ENCODE measurements at places on chromosomes 2 and 18.

DNA sequence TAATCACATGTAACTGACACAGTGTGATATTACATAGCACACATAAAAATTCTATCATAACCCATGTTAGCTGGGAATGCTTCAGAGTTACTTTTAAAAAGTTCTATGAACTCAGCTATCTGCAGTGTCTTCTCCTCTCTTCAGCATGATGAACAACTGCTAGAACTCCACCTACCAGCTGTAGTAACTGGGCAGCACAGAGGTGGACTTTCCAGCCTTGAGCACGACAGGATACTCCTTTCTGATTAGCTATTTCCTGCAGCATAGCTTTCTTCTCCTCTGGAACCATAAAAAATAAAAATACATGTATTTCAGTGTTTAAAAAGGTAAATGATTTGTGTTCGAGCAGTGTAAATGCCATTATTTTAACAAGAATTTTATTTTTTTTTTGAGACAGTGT is 59.5 kb upstream of the AMMECR1L start:
- no peak for DNase-seq

DNA sequence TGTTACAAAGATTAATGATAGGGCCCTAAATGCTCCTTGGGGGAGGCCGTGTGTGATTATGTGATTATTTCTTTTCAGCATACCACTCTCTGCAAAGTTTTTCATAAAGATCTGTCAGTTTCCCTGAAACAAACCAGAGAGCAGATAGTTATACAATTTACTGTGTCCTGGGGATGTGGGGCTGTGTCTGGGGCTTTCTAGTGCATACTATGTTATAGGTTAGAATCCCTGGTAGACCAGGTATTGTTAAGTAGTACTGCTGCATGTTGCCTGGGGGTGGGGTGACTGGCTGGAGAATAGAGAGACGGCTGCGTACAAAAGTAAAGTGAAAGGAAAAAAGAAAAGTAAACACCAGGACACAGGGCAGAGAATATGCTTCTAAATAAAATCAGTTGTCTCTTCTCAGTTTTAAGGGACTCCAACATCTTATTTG is 3.3 kb upstream of the CCBE1 start:
- DNase-seq = no peak

DNA sequence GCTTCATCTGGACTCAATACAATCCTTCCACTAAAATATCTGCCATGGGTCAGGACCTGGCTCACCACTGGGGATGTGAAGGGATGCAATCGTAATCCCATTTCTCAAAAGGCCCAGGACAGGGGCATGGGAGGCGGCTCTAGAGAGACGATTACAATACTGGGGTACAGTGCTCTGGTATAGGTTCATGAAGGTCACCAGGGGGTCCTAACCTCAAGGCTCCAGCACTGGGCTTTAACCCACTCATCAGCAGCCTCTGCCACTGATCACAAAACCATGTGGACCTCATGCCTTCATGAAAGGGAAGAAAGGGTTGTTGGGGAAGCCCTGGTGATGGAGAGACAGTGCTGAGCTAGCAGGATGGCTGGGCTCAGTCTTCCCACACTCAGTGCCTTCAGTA is 48.8 kb downstream of the ADD2 start:
- no peak for DNase-seq

GRCh38 chr2:176146101-176146500 is 5.2 kb upstream of the HOXD4 start:
- no peak for DNase-seq

DNA sequence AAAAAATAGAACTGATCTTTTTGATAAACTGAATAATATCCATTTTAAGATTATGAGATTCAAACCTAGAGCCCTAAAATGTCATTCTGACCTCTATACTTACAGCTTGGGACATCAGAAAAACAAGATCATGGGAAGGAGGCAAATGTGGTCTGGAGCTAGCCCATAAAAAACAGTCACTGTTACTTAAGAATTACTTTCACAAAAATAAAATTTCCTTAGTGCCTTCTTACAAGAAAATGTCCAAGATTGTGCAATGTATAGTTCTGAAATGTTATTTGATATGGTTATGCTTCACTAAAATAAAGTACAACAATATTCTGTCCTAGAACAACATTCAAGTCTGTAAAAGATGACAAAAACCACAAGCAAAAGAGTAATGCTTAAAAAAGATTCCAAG is 247.6 kb downstream of the DYM start:
- DNase-seq = no peak

GRCh38 chr2:20145497-20146193 is 79.3 kb downstream of the SDC1 start:
- no peak for DNase-seq

GRCh38 chr2:8534729-8535468 is 147.0 kb upstream of the ID2 start:
- DNase-seq = no peak

DNA sequence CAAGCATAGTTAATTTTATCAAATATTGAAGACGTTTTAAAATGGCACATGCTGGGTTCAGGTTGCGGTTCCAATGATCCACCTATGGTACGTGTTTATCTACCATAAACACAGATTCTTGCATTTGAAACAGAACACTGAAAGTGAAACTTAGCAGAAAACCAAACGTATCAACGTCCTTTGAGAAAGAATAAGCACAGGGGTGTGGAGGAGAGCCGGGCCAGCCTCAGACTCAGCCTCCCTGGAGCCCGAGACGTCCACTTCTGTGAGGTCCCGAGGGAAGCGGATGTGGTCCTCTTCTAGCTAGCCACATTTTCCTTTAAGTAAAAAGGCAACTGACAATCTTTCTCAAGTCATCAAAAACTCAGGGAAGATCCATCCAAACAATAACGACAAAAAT is 195.9 kb downstream of the RTP5 start:
- DNase-seq = no peak

- DNase-seq = no peak
Measured at GRCh38 chr2:217994776-217995274, 8.0 kb downstream of the TNS1 start.
